ENCODE measurements at places on chromosomes 2 and 18.

GRCh38 chr2:19111354-19111753 lies 247.1 kb downstream of the OSR1 start:
- no peak for DNase-seq

- no peak for DNase-seq
Observed at GRCh38 chr2:769771-770170, 92.6 kb upstream of the TMEM18 start.

DNA sequence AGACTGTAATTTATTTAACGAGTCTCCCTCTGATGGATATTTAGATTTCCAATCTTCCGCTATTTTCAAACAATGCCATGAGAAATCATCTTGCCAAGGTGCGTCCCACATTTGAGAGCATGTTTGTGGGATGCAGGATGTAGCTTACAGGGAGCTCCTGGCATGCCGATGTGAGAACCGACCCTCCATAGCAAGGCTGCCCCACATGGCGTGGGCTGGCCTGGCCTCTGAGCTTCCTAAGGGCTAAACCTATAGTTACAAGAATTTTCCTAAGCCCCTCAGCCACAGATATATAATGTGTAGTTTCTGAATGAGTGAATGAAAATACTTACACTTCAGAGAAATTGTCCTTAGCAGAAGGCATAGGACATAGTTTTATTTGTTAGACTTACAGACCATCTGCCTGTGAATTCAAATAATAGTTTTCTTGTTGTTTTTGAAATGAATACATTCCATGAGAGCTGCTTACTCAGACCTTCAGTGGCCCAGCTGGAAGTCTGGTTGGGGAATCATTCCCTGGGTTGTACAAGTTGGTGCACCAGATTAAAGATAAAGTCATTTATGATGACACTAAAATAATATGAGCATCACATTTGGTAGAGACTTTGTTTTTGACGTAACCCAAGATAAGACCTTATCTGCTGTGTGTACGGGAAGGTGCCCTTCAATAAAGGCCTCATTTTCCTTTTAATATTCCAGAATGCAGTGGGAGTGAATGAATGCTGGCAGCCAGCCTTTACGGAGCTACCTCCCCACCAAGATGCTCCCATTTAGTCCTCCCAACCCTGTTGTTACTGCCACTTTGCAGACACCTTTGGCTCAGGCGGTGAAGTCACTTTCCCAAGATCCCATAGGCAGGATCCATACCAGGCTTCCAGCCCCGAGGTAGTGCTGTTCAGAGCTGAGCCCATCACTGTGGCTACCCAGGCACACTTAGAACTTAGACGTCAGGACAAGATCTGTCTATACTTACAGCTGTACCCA lies 107.1 kb downstream of the GLI2 start:
- no peak for DNase-seq

- DNase-seq = no peak
Observed at GRCh38 chr18:45657357-45658335, 42.4 kb downstream of the SLC14A2 start.

Data from GM06990 (cell line).